ENCODE measurements at places on chromosomes 12 and 14. TPM values are rescaled to one million over a fixed set of nuclear protein-coding genes. Genes with fewer than 3 reads are reported as not detected.

KRT4 gene
- 0.06 TPM for polyA plus RNA-seq

SPTB gene
- polyA plus RNA-seq = 0.01 TPM

PAX9 gene
- polyA plus RNA-seq = not detected

- no peak for DNase-seq
These were observed 17.4 kb upstream of the KRT7 start for GRCh38 chr12:52215587-52216031.

GRCh38 chr12:57430112-57430930 lies 522 bp downstream of the R3HDM2 start:
- DNase-seq = no peak

DNA sequence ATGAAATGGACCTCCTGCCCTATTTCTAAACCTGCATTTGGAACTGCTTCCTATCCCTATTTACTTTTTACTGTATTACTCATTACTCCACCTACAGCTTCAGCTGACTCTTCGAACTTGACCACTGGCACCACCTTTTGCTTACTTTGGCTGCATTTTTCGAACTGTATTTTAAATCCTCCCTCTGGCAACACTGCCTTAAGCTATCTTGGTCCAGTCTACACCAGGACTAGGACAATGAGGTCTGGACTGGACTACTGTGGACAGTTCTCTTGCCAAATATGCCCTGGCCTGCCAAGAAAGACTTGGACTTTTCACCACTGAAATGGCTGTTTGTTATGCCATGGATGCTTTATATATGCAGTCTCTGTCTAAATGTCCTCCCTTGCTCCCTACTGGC lies 328.1 kb downstream of the BTG1 start:
- no peak for DNase-seq

DNA sequence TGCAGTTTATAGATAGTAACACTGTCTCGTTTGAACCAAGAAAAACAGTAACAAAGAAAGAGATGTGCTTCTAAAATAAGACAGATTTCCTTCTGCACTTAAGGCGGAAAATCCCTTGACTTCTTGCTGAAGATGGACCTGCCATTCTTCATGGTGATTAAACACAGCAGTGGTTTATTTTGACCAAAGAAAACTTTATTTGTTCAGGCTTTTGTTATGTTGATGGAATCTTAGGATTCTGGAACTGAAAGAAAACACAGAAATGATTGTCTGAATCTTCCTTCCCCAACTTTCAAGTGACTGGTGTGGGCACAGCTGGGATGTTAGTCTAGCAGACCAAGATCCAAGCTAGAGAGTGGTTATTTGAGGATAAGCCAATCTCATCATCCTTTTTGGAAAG lies 72.2 kb downstream of the DACT1 start:
- no peak for DNase-seq
